Activated gamma-delta T cell treated with Interleukin-2 at 50 U/mL for 16 hours (primary cell): ENCODE measurements at places on chromosomes 5 and 9.
A peak's percentile ranks its signal among the peaks of the same experiment; 100 is the strongest.

DNA sequence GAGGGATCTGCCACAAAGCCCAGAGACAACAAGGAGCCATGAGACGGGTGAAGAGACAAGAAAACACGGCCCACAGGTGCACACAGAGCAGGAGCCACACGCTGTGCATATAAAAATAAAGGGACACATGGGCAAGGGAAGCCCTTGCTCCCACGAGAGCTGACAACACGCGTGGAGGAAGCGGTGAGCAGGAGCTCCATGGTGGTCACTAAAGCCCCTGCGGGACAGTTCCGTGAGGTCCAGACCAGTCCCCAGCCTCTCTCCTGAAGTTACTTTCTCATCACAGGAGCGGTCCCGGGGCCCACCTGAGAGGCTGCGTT, 90.7 kb downstream of the CAMSAP1 start:
- DNase-seq = no peak

GRCh38 chr5:9787861-9788600, 157.9 kb upstream of the TAS2R1 start:
- no peak for DNase-seq

GRCh38 chr5:31664566-31664965, 25.6 kb downstream of the PDZD2 start:
- DNase-seq = no peak

DNA sequence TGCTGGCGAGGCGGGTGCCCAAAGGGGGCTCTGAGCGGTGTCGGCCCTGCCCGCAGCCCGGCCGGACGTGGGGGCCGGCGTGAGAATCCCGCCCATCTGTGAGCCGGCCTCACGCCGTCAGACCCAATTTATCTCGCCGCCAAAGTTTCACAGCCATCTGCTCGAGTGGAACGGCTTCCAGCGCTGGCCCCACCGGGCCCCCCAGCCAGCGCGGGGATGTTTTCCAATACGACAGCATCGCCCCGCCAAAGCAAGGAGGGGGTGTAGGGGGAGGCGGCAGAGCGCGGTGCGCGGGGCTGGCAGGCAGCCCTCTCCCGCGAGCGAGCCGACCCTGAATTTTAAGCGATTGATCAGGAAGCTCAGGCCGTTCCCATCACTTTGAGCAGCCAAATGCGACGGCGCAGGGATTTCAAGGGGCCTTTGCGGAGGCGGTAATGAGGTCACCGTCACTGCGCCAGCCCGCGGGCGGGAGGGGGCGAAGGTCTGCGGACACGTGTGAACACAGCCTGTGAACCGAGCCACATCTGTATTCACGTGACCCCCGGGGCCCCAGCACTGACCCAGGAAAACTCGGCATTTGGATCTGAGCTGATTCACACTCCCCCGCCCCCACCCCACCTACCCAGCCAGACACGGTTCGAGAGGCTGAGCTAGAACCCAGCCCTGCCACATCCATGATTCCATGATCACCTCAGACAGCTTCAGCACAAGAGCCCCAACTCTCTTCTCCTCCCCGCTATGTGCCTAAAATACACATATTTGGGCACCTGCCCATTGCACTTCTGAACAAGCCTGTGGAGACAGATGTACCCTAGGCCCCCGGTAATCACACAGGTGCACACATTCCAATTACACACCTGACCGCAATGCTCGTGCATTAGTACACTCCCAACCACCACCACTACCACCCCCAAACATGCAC, 47.8 kb upstream of the PSD2 start:
- DNase-seq = peak; percentile 40

GRCh38 chr5:10660720-10661387, 97.0 kb downstream of the ANKRD33B start:
- no peak for DNase-seq

GRCh38 chr5:5512543-5512942, 90.1 kb downstream of the ICE1 start:
- DNase-seq = no peak

DNA sequence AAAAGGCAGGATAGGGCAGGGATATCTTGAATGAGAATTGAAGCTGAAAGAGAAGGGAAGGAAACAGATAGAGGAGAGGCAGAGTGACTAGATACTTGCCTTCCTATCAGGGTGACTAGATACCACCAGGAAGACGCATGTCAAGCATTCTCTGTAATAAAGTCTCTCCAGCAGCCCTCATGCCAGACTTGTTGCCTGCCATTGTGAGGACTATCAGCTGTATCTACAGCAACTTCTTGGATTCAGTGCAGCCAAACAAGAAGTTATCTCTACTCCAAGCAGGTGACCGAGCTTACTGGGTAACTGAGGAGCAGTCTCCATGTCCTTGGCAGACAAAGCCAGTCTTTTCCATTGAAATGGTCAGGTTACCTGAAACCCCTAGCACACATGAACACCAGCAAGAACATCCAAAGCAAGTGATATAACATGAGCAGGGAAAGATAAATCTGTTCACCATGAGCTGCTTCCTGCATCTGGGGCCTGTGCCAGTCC, 9.3 kb downstream of the SH3RF2 start:
- no peak for DNase-seq

- DNase-seq = no peak
Observed at GRCh38 chr9:130173666-130173983, 1.4 kb downstream of the NCS1 start.

DNA sequence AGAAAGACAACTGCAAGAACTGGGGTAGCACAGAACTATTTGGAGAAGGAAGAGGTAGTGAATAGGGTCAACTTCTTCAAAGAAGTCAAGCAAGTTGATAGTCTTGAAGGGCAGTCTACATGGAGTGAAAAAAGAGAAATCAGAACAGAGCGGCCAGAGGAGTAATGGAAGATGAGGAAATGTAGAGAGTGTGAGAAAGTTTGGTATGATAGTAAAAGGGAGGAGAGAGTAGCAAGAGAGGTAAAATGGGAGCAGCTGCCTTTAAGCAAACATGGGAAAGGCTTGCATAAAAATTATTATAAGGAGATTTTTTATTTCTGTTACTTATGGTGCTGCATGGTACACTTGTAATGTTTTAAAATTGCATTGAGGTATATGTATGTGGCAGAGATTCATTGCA, 6.8 kb downstream of the ITGA2 start:
- no peak for DNase-seq

DNA sequence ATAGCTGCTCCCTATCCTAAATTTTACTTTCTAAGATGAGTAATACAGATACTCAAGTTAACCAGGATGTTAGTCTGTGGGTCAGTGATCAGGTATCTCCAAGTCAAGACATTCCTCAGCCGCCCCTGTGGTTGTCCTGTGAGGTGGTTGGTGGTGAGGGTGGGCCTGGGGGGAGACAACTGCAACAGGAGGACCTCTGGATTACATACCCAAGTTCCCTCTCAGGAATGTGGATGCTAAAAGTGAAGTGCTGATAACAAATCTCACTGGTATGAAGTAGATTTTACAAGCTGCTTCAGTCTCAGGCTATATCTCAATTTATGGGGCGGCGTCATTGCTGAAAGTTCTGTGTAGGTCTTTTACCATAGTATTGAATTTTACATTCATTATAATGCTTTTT, 38.3 kb downstream of the SLC1A3 start:
- DNase-seq = no peak
